ENCODE measurements at places on chromosomes 12 and 14.

- no peak for DNase-seq
These were observed 73.9 kb downstream of the ITPK1 start for GRCh38 chr14:93041830-93042229.

DNA sequence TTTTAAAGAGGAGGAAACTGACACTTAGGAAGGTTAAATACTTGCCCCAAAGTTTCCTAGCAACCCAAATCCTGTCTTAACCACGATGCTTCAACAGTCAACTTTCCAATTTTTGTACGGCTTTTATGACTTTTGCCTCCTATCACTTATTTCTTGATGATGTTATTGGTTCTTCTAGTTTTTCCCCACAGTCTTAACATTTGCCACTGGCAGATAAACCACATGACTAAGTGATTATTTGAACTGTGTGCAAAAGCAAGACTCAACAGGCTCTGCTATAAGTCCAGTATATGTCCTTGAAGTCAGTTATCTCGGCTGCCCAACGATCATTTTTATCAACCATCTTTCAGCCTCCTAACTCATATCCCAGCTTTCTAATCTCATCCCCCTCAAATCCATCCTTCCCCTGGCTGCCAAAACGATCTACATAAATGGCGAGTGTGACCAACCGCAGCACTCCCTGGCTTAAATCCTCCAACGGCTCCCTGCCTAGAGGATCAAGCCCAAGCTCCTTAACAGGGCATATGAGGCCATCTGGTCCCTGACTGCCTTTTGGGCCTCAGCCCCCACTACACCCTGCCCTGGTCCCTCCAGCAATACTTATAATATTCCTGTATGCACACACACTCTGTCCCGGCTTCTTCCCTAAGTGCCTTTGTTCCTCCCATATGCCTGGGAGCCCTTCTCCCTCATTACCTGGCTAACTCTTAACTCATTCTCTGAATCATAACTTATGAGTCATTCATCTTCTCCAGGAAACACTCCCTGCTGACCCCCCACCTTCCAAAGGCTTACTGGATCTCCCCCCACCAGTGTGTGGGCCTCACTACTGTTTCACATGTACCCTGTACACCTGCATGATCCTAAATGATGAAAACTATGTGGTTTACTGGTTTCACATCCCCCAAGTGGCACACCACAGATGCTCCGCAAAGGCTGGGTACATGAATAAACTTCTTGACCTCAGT, 8.8 kb downstream of the VPS37B start:
- peak; percentile 56 for DNase-seq

DNA sequence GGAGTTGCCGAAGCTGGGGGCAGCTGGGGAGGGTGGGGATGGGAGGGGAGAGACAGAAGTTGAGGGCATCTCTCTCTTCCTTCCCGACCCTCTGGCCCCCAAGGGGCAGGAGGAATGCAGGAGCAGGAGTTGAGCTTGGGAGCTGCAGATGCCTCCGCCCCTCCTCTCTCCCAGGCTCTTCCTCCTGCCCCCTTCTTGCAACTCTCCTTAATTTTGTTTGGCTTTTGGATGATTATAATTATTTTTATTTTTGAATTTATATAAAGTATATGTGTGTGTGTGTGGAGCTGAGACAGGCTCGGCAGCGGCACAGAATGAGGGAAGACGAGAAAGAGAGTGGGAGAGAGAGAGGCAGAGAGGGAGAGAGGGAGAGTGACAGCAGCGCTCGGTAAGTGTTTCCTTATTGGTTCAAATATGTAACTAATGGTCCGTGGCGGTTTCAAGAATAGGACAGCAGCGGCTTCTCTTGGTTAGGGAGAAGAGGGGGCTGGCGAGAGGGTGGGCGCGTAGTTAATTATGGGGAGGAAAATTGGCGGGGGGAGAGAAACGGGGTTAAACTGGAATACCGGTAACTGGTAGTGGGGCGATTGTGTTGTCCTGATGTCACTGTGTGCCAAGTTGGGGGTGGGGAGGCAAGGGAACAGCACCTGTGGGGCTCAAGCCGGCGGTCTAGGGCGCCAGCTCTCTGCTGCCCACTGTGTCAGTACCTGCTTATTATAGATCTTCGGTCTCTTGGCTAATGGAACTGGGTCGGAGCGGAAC, 8.4 kb downstream of the HOXC8 start:
- DNase-seq: peak; percentile 71

- no peak for DNase-seq
These were observed 168.3 kb downstream of the DAD1 start for GRCh38 chr14:22420598-22421186.

DNA sequence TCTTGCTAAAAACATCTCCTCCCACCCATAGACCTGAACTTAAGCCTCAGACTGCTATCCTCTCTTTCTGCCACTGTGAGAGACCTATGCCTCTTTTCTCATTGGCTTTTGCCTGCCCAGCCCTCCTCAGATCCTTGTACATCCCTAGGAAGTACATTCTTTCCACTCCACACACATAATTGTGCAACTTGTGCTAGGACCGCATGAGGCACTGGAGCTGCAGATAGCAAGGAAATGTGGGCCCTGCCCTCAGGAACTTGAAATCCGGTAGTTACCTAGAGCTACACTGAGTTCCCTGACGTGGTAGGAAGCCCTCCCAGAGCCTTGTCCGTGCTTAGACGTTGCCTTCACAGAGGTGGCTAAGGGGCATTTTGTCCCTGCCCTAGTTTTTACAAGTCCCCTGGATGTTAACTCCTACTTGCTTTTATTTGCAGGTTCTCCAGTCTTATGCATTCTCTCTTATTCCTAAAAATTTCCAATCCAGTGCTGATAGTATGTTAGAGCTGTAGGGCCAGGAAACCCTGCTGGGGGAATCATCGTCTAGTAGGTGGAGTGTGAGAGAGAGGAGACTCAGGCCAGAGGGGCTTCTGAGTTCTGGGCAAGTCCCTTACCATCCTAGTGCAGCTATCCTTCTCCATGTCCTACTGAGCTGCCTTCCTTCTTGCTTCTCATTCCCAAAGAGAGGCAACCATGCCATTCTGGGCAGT, 41.3 kb downstream of the NTF3 start:
- no peak for DNase-seq

GRCh38 chr14:64683264-64683663, 21.0 kb upstream of the PLEKHG3 start:
- no peak for DNase-seq

- DNase-seq: no peak
These were observed 18.8 kb downstream of the SLC24A4 start for GRCh38 chr14:92341791-92342190.

DNA sequence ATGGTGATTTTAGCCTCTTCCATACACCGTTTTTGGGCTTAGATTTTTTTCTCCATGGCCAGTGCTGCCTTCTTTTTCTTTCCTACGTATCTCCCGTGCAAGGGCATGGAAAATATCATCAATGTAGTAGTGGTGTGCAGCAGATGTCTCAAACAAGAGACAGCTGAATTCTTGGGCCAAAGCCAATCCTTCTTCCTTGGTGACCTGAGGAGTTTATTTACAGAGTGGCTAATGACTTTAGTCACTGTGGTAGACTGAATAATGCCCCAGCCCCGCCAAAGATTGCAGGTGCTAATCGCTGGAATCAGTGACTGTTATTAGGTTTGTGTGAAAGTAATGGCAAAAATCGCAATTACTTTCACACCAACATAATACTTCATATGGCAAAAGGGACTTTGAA, 235.5 kb upstream of the NOS1 start:
- no peak for DNase-seq

DNA sequence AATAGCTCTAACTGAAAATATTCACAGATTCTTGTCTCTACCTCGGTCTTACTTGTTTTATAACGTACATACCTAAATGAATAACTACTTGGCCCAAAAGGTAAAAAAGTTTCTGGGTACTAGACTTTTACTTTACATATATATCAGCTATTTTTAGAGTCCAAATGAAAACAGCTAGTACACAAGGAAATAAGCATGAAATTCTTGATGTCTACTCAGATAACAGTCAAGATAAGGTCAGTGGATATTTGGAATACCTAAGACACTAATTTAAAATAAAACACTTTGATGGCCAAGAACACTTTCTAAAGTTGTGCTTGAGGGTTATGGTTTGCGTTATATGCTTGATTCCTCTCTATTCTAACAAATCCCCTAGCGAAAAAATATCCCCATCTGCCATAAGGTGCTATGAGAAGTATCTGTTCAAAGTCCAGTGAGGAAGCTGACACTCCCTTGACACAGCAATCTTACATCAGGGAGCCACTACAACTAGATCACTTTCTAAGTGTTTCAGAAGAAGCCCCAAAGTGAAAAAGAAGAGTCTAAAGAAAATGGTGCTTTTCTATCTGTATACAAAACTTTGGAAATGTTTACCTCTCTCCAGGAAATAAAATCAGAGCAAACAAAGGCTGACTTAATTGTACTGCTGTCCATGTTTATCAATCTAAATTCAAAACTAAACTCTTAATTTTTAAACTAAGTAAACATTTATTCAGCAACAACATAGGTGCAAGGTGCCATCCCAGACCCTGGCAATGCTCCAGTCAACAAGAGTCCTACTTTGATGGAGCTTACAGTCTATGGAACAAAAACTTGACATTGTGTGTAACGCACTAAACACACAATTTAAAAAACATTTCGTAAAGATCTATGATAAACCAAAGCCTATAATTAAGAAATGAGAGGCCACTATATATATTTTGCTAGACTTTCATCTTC, 11.7 kb downstream of the PTPN21 start:
- DNase-seq: no peak

GRCh38 chr12:78128211-78128610, 297.5 kb downstream of the NAV3 start:
- DNase-seq: no peak

DNA sequence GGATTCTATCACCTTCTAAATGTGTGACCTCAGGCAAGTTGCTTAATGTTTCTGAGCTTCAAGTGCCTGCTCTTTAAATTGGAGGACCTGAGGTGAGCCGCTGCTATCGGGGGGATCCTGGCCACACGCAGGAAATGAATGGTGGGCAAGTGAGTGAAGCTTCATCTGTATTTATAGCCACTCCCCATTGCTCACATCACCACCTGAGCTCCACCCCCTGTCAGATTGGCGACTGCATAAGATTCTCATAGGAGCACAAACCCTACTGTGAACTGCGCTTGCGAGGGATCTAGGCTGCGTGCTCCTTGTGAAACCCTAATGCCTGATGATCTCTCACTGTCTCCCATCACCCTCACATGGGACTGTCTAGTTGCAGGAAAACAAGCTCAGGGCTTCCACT, 158.6 kb upstream of the CCND2 start:
- DNase-seq: no peak

DNA sequence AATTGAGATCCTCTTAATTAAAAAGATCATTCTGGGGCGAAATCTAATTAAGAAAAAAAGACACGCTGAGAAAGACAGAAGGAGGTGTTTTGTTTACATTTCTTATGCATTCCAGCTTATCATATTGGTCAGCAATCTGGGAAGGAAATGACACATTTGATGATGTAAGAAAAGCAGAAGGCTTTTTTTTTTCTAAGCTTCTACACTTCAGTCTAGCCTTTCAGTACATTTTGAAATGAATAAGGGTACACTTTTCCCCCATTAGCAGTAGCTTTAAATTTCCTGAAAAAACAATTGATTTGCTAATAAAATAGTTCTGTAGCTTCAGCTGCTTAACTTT, 5.9 kb upstream of the GSC start:
- DNase-seq: peak; percentile 60

GRCh38 chr12:26287671-26288381, 92.5 kb downstream of the SSPN start:
- DNase-seq: no peak

DNA sequence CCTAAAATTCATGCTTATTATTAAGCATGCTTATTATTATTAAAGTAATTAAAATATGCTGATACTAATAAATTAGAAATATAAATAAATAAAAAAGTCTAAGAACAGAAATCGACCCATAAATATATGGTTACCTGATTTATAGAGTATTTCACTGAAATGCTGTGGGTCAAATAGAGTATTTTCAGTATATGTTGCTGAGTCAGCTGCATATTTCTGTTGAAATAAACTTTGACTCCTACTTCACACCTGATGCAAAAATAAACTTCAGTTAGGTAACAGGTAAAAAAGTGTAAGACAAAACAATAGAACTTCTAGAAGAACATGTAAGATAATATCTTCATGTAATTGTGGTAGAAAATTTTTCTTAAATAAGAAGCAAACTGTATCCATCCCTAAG, 967.9 kb downstream of the TRHDE start:
- DNase-seq: no peak

GRCh38 chr14:51520087-51520486, 131.6 kb upstream of the FRMD6 start:
- peak; percentile 38 for DNase-seq

GRCh38 chr14:91458612-91459011, 41.0 kb upstream of the CCDC88C start:
- no peak for DNase-seq

All from GM23248 (cell line).